ENCODE measurements at places on chromosomes 12 and 14.

DNA sequence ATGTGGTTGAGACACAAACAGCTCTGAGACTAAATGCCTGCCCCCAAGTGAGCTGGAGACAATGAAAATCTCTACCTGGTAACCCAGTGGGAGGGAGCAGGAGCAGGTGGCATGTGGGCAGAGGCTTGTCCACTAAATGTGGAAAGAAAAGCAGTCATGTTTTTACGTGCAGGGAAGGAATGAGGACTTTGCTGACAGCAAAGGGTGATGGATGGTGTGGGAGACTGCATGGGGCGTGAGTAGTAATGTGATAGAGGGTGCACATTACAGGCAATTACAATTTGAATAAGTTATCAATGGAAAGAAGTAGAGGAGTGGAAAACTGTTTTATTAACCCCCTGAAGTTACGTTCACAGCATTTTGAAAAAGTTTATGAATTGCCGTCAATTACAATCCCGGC lies 176.6 kb downstream of the NRXN3 start:
- DNase-seq = no peak

- DNase-seq = no peak
These were observed 1.5 kb downstream of the CMAS start for GRCh38 chr12:22047494-22047893.

DNA sequence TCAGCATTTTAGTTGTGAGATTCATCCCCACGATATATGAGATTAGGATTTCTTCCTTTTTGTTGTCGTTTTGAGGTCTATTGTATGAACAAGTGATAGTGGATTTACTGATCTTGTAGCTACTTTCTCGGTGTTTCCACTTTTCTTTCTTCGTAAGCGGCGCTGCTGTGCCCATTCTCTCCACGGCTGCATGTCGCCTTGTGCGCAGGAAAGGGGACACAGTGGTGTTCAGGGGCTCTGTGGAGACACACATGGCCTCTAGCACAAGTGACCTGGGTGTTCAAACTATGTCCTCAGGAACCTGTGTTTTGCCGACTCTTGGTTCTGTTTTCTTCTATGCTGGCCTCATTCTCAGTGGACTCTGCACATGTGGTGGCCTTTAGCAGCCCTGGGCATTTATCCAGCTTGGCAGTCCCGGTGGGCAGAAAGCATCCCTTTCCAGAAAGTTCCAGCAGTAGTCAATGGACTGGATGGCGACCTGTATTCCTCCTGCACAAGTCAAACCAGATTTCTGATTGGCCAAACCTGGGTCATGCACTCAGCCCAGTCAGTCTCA lies 18.7 kb downstream of the CKAP4 start:
- DNase-seq = no peak

DNA sequence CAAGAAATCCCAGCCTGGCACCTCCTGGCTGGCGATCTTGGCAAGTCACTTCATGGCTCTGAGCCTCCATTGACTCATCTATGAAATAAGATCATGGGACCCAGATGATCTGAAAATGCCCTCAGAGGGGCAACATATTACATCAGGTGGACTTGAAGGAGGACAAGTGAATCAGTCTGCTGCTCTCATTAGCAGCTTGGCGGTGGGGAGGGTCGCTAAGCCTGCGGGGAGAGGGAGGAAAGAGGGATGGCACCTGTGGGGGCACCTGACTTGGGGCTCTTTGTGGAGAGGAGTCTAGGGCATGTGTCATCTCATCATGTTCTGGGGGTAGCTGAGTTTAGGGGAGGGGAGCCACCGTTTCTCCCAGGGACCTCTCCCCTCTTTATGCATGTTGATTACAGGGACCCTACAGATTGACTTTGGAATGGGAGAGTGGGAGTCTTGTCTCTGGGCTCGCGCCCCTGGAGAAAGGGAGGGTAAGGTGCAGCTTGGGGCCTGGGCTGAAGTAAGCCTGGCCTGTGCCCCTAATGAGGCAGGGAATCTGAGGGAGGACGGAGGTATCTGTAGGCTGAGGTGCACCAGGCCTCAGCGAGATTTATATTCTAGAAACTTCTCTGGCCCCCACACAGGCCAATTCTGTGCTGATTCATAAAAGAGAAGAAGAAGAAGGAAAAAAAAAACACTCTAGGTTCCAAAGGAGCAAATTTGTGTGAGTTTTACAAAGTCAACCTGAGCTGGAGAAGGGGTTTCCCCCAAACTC lies 29.3 kb upstream of the BATF start:
- no peak for DNase-seq

GRCh38 chr14:106044515-106044914 lies 518.1 kb downstream of the TMEM121 start:
- no peak for DNase-seq

DNA sequence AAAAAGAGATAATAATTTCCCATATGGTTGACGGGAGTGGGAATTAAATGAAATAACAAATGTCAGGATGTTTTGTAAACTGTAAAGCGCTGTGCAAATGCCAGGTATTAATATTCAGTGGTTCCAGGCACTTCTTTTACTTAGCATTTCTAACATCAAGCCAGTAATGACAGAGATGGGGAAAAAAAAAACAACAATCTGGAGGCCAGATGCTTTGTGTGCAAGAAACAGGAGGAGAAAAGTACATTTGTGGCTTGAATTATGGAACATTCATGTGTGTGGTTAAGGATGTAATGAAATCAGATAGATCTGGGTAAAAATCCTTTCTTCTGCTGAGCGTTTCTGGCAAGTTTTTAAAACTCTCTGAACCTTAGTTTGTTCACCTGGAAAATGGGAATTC lies 509.6 kb downstream of the FUT8 start:
- no peak for DNase-seq

DNA sequence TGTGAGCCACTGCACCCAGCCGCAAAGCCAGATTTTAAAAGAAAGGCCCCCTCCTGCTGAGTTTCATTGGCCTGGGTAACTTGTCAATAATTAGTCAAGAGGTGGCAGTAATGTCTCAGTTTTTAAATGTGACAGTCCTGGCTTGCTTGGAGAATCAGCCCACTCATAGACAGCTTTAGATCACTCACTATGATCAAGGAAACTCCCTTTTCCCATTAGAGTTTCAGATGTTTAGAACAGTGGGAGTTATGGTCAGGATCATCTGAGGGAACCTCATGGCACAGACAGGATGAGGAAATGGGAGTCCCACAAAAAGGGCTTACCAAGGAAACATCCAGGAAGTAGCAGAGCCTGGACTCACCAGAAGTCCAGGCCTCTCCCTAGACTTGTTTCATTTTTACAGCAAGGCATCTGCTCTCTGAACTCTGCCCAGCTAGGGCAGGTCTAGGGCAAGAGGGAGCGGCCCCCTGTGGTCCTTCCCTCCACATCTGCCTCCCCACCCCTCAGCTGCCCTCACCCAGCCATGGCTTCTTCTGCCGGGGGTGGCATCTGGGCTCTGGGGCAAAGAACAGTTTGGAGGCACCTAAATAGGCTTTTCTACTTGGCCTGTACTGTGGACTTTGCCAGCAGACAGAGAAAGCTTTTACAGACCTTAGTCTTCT lies 11.2 kb downstream of the BCL2L14 start:
- no peak for DNase-seq

- no peak for DNase-seq
These were observed 111.2 kb downstream of the LRIG3 start for GRCh38 chr12:58809064-58809607.

GRCh38 chr12:75097003-75097402 lies 112.6 kb downstream of the KCNC2 start:
- no peak for DNase-seq

DNA sequence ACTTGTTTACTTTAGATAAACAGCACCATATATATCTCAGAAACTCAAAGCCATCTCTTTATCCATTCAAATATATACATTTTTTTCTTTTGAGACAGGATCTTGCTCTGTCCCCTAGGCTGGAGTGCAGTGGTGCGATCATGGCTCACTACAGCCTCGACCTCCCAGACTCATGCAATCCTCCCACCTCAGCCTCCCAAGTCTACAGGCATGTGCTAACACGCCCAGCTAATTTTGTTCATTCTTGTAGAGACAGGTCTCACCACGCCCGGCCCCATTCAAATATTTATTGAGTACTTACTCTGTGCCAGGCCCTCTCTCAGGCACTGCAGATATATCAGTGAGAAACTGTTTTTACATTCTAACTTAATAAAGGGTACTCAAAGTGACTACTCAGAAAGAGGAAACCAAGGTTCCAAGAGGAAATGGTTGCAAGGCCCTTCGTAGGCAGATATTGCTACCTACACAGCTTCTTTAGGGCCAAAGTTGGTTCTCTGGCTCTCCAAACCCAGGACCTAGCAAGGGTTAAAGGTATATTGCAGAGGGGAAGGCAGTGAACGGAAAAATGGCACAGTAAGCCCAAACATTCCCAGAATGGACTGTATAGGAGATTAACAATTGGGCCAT lies 2.9 kb downstream of the ATXN3 start:
- DNase-seq = no peak

GRCh38 chr12:114415525-114415868 lies 9.6 kb upstream of the TBX5 start:
- DNase-seq = no peak

DNA sequence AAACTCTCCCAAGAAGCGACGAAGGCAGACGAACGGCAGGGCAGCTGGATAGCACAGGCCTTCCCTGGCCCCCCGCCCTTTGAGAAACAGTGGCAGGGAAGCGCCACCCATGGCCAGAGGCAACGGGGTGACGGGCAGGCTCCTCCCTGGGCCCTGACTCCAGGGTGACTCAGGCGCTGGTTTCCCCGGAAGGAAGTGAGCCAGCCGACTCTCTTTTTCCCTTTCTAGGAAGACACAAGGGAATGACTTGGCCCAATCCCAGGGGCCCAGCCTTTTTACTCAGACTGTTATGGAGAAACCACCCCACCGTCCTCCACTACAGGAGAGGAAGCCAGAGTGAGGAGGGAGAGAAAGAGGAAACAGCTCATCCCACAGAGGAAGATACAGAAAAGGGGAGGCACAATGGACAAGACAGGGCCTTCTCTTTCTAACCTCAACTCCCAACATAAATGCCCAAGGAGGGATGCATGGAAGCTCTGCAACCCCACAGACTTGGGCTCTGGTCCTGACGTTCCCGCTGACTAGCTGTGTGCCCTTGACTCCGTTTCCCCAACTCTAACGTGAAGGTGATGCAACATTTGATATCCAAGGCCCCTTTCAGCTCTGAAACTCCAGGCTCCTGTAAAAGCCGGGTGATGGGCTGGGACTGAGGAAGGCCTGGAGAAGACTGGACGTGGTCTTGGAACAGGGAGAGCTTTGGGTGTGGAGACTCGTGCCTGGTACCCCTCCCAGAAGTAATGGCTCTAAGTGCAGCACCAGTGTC lies 27.9 kb downstream of the ACTN1 start:
- no peak for DNase-seq

DNA sequence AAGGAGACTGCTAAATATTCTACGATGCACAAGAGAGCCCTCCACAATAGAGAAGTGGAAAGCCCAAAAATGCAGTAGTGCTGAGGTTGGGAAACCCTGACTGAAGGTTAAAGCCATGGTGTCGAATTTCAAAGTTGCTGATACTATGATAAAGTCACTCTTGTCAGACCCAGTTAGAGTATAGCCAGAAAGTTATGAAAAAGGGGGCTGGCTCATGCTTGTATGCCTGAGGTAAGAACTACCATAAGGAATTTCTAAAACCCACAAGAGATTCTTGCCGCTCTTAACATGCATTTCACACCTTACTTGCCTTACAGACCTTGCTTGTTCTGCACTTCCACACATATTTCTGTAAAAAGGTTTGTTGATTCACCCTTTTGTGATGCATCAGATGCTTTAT lies 184.6 kb downstream of the SLC6A15 start:
- DNase-seq = no peak

GRCh38 chr12:132214891-132215290 lies 70.6 kb downstream of the NOC4L start:
- DNase-seq = no peak

GRCh38 chr14:103696070-103696402 lies 19.2 kb downstream of the XRCC3 start:
- no peak for DNase-seq

DNA sequence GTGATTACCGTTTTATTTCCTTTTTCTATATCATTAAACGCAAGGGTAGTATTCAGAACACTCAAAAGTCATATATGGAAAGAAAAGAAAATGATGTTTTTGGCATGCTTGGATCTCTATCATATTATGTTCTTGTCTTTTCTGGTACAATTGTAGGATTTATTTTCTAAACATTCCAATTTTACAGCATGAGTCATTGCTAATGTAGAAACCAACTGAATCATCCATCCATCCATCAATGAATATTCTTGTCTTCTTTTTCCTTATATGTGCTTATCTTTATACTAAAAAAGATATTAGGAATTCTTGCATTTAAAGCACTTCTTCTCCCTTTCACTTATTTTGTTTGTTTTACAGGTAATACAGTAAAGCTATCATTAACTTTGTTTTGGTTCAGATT lies 20.4 kb upstream of the AMIGO2 start:
- DNase-seq = no peak

- no peak for DNase-seq
These were observed 33.6 kb downstream of the PRORP start for GRCh38 chr14:35155962-35156361.

DNA sequence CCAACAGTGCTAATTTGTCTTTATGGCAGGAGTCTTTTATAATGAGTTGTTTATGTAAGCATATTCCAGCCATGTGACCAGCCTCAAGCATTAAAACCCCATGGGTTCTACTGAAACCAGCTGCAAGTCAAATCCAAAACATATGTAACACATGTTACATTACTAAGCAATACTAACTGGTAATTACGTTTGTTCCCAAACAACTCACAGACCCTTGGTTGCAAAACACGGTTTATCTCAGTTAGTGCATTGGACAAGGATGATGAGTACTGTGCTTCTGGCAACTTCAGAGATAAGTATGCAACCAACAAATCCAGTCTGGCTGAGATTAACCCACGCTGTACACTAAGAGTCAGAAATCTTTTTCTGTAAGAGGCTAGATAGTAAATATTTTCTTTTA lies 110.1 kb upstream of the FAR2 start:
- DNase-seq = no peak

- DNase-seq = no peak
These were observed 249.1 kb upstream of the PPFIA2 start for GRCh38 chr12:82008251-82008650.

DNA sequence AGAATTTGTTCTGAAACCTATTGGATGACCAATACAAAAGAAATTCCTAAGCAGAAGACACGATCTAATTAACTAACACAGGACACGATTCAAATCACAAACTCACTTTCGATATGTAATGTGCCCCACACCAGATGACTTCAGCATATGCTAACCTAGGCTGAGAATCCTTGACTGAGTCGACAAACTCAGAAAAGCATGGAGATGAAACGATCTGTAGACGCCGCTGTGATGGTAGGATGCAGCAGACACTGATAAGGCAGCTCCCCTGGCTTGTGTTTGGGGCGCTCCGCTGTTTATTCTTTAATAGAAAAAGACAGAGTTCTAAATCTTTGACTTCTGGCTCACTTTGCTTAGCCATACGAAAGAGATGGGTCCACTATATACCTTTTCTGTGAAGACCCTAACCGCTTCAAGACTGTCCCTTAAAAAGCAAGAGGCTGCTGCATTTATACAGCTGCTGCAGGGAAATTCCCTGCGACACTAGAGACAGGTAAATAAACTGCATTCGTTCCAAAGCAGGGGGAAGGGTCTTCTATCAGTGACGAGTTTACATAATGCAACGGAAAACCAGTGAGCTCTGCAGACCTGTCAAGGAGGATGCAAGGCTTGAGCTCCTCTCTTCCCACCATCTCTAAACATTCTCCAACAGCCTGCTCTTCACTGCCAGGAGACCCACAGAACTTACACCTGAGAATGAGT lies 929 bp downstream of the CHD8 start:
- no peak for DNase-seq

- DNase-seq = no peak
These were observed 53.3 kb upstream of the E2F7 start for GRCh38 chr12:77118696-77119095.

- no peak for DNase-seq
These were observed 104.7 kb upstream of the RTL1 start for GRCh38 chr14:101008196-101008595.
